ENCODE measurements at places on chromosomes 12 and 14. TPM values are rescaled to one million over a fixed set of nuclear protein-coding genes. Genes with fewer than 3 reads are reported as not detected.

TOMM20L gene
- not detected for total RNA-seq

ADSS1 gene
- total RNA-seq = 0.61 TPM

SRP54 gene
- total RNA-seq = 84.8 TPM

KSR2 gene
- not detected for total RNA-seq

P2RX7 gene
- total RNA-seq = 20.2 TPM

P3H3 gene
- not detected for total RNA-seq

KRT5 gene
- total RNA-seq = not detected

- H3K27me3 ChIP-seq = no peaks in the 10 kb centered on the region
- no peak overlapping the region for H3K4me3 ChIP-seq
- H3K27ac ChIP-seq = no peak overlapping the region
Observed at GRCh38 chr14:68384881-68385280, 408.0 kb downstream of the ZFP36L1 start.

DNA sequence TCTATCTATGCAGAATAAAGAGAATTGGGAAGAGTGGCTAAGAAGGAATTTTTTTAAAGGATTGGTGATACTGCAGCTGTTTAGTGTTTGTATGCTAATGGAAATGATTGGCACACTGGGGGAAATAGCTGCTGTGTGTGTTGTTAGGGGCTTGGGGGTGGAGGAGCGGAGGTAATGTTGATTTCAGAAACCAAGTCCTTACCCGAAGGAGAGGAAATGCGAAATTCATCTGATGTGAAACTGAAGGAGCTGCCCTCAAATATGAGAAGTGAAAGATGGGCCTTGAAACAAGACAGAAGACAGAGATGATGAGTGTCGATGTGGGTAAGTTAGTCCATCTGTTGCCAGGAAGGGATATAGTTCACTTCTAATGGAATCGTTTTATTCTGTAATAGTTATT is 21.2 kb upstream of the RNASE12 start:
- DNase-seq = no peak

GRCh38 chr14:102321456-102322422 is 2.2 kb downstream of the ZNF839 start:
- no peak overlapping the region for H3K4me3 ChIP-seq
- no peaks in the 10 kb centered on the region for H3K36me3 ChIP-seq
- H3K4me1 ChIP-seq = peaks cover 22% of the 10 kb centered on the region
- H3K27ac ChIP-seq = peak overlapping the region; percentile 16
- DNase-seq = no peak

GRCh38 chr12:34379142-34379541 is 356.8 kb downstream of the ALG10 start:
- H3K4me1 ChIP-seq = no peaks in the 10 kb centered on the region
- H3K27me3 ChIP-seq = no peaks in the 10 kb centered on the region
- no peaks in the 10 kb centered on the region for H3K36me3 ChIP-seq
- no peak for DNase-seq
- H3K27ac ChIP-seq = no peak overlapping the region
- H3K4me3 ChIP-seq = no peak overlapping the region

DNA sequence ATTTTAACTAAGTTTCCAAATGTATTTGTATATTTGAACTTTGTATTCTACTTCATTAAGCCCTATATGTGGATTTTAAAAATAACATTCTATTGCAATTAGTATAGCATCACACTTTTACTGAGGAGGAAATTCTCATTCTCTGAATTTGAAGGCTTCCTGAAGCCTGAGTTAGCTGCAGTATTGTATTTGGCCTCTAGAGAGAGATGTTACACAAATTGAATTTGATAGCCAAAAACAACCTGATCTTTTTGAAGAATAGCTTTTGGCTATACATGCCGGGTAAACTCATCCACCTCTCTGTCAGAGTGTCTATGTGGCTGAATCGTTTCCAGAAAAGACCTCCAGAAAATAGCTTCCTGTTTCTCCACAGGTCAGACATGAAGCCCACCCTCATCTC is 316.5 kb upstream of the OR4E1 start:
- H3K27me3 ChIP-seq = peaks cover 16% of the 10 kb centered on the region
- H3K4me1 ChIP-seq = peaks cover 7% of the 10 kb centered on the region
- no peak overlapping the region for H3K4me3 ChIP-seq
- H3K36me3 ChIP-seq = no peaks in the 10 kb centered on the region
- no peak for DNase-seq

GRCh38 chr14:104886690-104887622 is 21.9 kb downstream of the CEP170B start:
- no peaks in the 10 kb centered on the region for H3K4me1 ChIP-seq
- H3K36me3 ChIP-seq = no peaks in the 10 kb centered on the region
- DNase-seq = no peak
- no peak overlapping the region for H3K27ac ChIP-seq
- no peaks in the 10 kb centered on the region for H3K27me3 ChIP-seq

DNA sequence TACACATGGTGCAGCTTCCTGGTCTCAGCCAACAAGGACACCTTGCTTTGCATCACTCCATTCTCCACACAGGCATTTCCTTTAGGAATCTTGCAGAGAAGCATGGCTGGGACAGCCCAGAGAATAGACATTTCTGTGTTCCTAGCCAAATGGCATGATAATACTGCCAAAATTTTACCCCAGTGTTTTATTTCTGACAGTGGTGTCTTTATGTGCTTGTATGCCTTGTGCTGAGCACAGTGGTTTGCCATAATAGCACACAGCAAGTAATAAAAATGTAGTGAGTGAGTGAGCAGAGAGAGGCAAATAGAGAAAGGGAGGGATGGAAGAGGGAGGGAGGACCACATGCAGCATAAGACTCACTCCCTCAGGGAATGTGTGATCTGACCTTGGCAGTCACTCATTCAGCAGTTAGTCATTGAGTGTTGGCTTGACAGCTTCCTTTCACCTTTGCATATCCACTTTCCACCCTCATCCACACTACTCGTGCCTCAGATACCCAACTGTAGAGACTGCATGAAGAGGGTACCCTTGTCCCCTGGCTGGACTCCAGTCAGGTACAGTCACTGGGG is 212.8 kb upstream of the CCDC196 start:
- H3K36me3 ChIP-seq = no peaks in the 10 kb centered on the region
- no peak overlapping the region for H3K27ac ChIP-seq
- H3K4me1 ChIP-seq = no peaks in the 10 kb centered on the region
- no peak overlapping the region for H3K4me3 ChIP-seq
- no peak for DNase-seq

DNA sequence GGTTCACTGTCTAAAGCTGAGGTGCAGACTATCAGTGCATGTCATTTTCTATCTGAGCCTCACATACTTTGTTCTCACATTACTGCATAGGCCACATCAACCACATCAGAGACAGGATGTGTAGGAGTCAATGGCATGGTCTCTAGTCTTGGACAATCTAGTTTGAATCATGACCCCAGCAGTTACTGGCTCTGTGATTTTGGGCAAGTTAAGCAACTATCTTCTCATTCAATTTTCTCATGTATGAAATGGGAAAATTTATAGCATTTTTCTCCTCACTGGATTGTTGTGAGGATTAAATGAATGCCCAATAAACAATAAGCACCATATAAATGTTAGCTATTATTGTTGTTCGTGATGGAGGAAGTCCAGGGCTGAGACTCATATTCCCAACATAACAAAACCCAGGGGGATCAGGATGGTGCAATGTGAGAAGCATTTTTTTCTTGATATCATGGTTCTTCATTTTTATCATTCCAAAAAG is 432.6 kb downstream of the LRIG3 start:
- DNase-seq = no peak
- H3K27ac ChIP-seq = no peak overlapping the region
- no peak overlapping the region for H3K4me3 ChIP-seq

DNA sequence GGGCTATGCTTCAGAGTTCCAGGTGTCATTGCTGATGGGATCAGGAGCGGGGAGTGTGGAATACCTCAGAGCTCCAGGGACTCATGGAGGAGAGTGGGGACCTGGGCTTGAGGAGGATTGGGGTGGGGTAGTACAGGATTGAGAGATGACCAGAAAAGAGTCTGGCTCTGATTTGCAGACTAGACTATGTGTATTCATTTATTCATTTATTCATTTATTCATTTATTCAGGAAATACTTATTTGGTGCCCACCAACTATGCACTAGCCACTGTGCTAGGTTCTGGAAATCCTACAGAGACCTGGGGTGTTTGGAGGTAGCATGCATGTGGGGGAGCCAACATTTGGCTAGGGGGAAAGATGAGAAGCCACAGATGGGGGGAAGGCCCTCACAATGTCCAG is 871 bp upstream of the KRT83 start:
- peaks cover 30% of the 10 kb centered on the region for H3K27me3 ChIP-seq
- H3K4me1 ChIP-seq = peaks cover 4% of the 10 kb centered on the region
- no peaks in the 10 kb centered on the region for H3K36me3 ChIP-seq
- no peak overlapping the region for H3K4me3 ChIP-seq
- no peak for DNase-seq

- no peaks in the 10 kb centered on the region for H3K27me3 ChIP-seq
- no peaks in the 10 kb centered on the region for H3K36me3 ChIP-seq
Observed at GRCh38 chr12:131383291-131383690, 327.6 kb upstream of the SFSWAP start.

DNA sequence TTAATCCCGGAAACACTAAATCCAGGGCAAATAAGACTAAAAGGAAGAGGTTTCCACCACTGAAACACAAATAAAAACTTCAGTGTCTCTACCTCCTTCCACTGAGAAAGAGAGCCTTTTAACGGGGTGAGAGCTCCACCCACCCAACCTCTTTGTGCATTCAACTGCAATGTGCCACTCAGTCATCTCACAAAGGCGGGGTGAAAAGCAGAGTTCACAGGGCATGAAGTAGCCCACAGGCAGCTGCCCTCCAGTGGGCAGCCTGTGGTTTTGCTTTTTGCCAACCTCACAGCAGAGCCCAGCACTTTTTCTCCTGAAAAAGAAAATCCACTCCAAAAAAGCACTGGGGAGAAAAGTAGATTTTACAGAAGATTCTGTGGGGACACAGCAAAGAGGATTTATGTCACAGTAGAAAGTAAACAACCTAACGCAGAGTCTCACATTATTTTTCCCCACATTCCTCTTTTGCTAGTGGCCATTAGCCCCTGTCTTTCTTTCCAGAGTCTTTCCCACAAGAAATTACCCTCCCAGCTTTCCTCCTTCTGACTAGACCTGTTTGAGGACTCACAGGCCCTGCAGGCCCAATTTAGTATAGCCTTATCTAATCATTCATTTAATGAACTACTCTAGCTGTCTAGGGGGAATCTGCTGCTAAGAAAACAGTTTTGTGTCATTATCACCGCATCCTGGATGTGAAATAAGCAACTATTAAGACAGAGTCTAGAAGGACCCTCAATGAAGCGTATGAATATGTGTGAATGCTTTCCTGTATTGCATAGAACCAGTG is 753.8 kb upstream of the FOXG1 start:
- peaks cover 9% of the 10 kb centered on the region for H3K36me3 ChIP-seq
- no peak overlapping the region for H3K27ac ChIP-seq
- no peaks in the 10 kb centered on the region for H3K27me3 ChIP-seq

DNA sequence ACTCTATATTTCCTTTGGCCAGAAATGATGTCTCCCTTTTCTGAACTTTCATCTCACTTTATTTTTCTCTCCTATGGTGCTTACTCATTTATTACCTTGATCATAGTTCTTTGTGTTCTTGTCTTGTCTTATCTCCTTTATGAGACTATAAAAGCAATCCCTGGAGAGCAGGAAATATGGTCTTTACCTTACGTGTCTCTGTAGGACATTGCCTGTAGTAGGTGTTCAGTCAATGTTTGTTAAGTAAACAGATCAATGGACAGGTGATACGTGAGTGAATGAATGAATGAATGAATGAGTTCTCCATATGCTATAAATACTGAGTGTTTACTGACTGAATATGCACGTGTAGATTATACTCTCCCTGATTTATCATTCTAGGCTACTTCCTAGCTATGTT is 193.7 kb upstream of the HMGA2 start:
- no peaks in the 10 kb centered on the region for H3K36me3 ChIP-seq
- no peaks in the 10 kb centered on the region for H3K4me1 ChIP-seq
- no peak overlapping the region for H3K4me3 ChIP-seq
